ENCODE measurements at places on chromosomes 3 and 15.

- DNase-seq: no peak
Measured at GRCh38 chr3:44301746-44302145, 36.8 kb upstream of the TCAIM start.

- no peak for DNase-seq
Measured at GRCh38 chr3:105385819-105386508, 19.3 kb downstream of the ALCAM start.

- DNase-seq: no peak
Measured at GRCh38 chr15:78906316-78906620, 33.6 kb downstream of the MORF4L1 start.

DNA sequence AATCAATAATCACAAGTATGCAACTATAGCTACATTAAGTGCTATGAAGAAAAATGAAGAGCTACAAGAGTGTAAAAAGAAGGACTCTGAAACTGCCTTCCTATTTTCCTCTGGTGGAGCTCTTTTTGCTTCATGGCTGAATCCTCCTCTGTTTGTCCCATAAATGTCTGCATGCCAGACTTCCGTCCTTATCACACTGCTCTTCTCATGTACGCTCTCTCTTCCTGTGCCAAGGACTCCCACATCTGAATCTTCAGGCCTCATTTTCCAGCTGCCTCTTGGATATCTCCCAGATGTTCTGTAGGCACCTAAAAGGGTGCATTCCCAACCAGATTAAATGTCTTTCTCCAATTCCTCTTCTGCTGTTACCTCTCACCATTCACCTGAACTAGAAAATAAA lies 123.7 kb downstream of the MECOM start:
- no peak for DNase-seq

DNA sequence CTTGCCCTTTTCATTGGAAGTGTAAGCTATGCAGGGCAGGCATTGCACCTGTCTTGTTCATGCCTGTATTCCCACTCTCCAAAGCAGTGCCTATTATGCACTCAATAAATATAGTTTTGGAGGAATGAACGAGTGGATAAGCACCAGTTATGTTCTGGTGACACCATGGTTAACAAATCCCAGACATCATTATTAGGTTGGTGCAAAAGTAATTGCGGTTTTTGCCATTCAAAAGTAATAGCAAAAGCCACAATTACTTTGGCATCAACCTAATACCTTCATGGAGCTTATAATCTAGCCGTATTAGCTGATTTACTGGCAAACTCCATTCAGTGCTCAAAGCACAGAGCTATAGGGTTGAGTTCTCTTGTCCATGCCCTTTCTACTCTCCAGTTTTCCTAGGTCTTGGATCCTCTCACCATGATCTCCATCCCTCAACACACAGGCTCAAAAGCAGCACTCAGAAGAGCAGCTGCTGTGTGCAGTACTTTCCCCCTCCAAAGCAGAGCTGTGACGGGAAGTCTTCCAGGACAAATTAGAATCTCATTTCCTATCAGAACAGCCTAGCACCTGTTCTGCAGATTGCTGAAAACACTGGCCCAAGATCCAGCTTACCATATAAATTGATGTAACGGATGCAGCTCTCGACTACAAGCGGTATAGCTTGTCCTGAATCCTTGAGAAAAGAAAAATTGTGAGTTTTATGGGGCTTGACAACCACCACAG lies 63.2 kb upstream of the RAD18 start:
- DNase-seq: no peak

DNA sequence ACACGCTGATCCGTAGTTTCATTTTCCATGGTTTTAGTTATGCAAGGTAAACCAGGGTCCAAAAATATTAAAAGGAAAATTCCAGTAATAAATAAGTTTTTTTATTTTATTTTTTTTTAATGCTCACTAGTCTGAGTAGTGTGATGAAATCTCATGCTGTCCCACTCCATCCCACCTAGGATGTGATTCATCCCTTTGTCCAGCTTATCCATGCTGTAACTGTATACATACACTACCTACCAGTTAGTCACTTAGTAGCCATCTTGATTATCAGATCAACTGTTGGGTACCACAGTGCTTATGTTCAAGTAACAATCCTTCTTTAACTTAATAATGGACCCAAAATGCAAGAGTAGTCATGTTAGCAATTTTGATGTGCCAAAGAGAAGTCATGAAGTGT lies 75.2 kb downstream of the ESYT3 start:
- no peak for DNase-seq

DNA sequence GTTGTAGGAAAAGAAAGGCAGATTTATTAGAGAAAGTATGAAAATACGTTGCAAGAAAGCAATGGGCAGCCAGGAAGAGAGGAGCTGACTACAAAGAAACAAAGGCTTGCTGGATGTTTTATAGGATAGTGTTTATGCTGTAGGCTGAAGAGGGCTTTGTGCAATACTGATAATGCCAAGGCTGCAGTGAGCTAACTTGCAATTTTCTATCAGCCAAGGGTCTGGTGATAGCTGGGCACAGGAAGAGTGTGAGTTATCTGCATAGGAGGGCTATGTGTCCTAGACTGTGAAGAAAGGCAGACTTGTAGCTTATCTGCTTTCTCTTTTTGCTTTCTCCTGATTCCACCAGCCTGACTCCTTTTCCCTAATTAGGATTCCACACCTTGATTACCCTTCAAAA lies 51.3 kb upstream of the OSBPL11 start:
- DNase-seq: no peak

DNA sequence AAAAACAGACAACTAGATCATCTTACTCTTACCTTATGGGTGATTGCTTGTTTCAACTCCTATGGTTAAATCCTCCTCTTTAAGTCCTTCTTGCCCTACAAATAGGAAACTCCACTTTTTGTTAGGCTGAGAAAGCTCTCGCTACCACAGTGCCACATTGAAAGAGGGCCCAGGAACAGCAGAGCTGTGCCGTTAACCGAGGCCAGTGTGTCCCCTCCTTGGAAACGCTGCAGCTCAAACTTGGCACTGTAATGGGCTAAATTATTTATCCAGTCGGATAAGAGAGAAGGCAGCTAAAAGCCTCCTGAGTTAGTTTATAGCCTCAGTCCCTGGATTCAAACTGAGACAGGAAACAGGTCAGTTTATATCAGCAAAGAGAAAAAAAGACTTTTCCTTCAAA lies 46.1 kb downstream of the KBTBD12 start:
- no peak for DNase-seq

DNA sequence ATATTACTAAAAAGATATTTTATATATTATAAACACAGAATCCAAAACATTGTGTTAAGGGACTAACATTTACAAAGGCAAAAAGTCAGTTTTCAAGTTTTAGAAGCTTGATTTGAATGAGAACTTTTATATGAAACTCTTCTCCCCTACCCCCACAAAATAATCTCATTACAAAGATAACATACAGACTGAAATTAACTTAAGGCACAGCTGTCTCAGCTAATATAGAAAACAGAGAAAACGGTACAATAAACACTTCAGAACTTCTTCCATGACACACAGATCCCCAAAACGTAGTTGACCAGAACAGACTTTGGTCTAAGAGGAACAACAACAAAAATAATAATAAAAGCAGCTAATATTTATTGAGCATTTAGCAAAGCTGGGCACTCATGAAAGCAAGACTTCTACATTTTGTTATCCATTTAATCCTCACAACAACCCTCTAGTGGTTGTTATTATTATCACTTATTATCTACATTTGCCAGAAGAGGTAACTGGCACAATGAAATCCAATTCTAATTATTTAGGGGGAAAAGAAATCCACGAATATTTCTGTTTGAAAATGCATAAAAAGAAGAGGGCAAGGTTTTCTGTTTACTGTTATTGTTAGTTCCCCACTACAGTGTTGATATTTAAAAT lies 68.1 kb downstream of the PFN2 start:
- DNase-seq: no peak
